Endothelial cell of umbilical vein (primary cell): ENCODE measurements at places on chromosomes 5 and 9. TPM values are rescaled to one million over a fixed set of nuclear protein-coding genes. Genes with fewer than 3 reads are reported as not detected.

DNA sequence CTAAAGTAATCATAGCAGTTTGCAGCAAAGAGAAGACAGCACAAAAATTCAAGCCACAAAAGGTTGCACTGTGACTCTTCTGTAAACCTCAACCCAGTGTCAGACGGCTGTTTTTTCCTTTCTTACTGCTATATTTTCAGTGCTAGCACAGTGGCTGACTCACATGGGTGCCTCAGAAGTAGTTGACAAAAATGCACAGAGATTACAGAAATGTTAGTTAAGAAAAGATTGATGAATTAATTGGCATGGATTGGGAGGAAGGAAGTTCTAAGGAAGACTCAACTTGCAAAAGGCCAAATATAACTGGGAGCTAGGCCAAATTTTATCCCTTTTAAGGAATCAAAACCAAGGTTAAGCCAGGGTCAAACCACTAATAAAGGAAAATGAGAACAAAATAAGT is 43.7 kb upstream of the ITGA1 start:
- H3K4me1 ChIP-seq, result peaks cover 28% of the 10 kb centered on the region
- H3K36me3 ChIP-seq, result no peaks in the 10 kb centered on the region
- DNase-seq, result peak; percentile 88
- peak overlapping the region; percentile 70 for H3K27ac ChIP-seq
- no peaks in the 10 kb centered on the region for H3K27me3 ChIP-seq

- H3K36me3 ChIP-seq, result no peaks in the 10 kb centered on the region
- H3K27me3 ChIP-seq, result no peaks in the 10 kb centered on the region
- H3K4me1 ChIP-seq, result peaks cover 12% of the 10 kb centered on the region
- H3K4me3 ChIP-seq, result no peak overlapping the region
- H3K27ac ChIP-seq, result no peak overlapping the region
These were observed 7.0 kb downstream of the DENND1A start for GRCh38 chr9:123922911-123923310.

- H3K27ac ChIP-seq, result no peak overlapping the region
- H3K4me1 ChIP-seq, result no peaks in the 10 kb centered on the region
- no peak for DNase-seq
- no peak overlapping the region for H3K4me3 ChIP-seq
These were observed 100.9 kb upstream of the HCN1 start for GRCh38 chr5:45796959-45797553.

DNA sequence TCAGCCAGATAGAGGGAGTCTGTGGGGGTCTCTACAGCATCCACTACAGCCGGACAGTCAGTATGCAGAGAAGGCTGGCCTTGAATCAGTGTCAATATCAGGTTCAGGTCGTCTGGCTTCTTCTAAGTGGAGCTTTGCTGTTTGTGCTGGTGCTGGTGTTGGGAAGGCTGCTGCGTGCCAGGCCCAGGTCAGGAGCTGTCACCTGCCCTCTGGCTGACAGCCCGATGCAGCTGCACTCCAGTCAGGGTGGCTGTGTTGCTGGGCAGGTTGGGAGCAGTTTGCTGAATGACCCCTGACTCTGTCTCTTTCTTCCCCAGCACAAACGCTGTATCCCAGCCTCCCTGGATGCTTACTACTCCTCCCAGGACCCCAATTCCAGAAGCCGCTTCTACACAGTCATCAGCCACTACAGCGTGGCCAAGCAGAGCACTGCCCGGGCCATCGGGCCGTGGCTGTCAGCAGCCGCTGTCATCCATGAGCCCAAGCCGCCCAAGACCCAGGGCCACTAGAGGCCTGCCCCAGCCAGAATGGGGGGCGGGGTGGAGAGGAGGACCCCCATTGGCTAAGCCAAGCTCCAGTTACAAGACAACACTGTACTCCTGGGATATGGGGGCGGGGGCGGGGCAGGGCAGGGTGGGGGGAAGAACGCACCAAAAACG is 61.6 kb downstream of the NSG2 start:
- no peaks in the 10 kb centered on the region for H3K27me3 ChIP-seq
- no peak for DNase-seq
- H3K4me3 ChIP-seq, result no peak overlapping the region
- no peaks in the 10 kb centered on the region for H3K36me3 ChIP-seq
- no peaks in the 10 kb centered on the region for H3K4me1 ChIP-seq
- H3K27ac ChIP-seq, result no peak overlapping the region

DNA sequence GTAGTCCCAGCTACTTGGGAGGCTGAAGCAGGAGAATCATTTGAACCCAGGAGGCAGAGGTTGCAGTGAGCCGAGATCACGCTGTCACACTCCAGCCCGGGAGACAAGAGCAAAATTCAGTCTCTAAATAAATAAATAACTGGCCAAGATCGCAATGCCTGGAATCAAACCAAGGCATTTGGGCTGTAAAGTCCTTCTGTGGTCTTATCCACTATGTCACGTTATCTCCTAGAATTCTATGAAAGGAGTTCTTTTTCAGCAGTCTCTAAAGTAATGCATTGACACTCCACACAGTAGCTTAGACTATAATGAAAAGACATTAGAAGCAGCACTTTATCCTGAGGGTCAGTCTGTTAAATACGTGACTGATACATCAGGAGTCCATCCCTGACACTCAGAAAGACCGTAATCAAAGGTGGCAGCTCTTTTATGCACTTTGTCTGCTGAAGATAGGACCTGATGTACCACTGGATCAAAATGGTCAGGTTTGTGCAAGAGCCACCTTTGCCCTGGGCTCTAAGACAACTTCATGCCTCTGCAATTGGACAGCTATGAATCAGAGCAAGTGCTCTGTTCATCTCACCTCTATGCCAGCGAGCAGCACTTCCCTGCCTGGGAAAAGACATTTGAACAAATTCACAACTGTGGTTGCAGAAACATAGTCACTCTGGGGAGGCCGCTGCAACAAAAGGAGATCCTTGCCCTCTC is 31.7 kb upstream of the GNA14 start:
- no peaks in the 10 kb centered on the region for H3K4me1 ChIP-seq
- H3K27ac ChIP-seq, result no peak overlapping the region
- no peaks in the 10 kb centered on the region for H3K36me3 ChIP-seq
- H3K27me3 ChIP-seq, result no peaks in the 10 kb centered on the region

DNA sequence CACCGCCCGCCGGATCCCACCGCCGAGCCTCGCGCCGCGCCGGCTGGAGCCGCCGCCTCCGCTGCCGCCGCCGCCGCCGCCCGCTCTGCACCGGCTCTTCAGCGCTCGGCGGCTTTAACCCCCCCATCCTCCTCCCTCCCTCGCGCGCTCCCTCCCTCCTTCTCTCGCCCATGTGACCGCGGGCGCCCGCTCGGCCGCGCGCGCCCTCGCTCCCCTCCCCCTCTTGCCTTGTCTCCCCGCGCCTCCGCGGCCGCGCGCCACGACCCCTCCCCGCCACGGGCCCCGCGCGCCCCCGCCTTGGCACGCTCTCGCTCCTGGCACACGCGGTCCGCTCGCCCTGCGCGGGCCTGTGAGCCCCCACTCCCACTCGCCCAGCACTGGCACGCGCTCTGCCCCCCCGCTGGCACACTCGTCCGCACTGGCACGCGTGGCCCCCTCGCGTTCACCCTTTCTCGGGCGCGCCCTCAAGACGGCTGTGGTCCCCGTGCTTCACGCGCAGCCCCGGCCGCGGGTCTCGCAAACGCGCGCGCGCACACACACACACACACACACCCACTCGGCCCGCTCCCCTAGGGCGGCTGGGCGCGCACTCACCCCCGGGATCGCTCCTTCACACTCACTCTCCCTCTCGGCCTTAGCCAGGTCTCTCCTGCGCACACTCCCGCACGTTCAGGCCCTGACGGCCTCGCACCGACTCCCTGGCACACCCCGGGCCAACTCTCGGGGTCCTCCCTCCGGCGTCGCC is at the start of gene CNTFR:
CNTFR (minus strand) TSS at position 89 of the 745 bp plus-strand sequence. CDS start 20,743 bp downstream, outside the sequence.
- H3K36me3 ChIP-seq, result no peaks in the 10 kb centered on the region
- no peak within 1 kb of the TSS for H3K4me3 ChIP-seq
- no peak within 1 kb of the TSS for H3K27ac ChIP-seq

DNA sequence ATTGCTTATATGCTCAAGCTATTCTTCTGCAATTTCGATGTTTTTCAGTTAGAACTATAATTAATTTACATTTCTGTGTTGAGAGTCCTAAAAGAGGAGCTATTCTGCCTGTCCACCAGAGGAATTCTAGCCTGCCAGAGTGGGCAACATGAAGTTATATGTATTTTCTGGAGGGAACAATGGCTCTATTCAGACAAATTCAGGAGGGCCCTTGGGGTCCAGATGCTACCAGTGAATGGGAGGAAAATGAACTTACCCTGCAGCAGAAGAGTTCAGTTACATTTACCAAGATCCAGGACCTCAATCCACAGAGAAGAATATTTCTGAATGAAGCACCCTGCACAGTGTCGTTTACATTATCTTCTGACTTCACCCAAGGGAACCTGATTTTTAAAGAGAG is 80.7 kb downstream of the ITGA1 start:
- H3K27ac ChIP-seq, result no peak overlapping the region
- no peaks in the 10 kb centered on the region for H3K4me1 ChIP-seq
- no peaks in the 10 kb centered on the region for H3K36me3 ChIP-seq

SH3RF2 gene
- 0.84 and 0.90 TPM in 2 replicates for total RNA-seq

SPINK4 gene
- not detected in 2 replicates for total RNA-seq

DNA sequence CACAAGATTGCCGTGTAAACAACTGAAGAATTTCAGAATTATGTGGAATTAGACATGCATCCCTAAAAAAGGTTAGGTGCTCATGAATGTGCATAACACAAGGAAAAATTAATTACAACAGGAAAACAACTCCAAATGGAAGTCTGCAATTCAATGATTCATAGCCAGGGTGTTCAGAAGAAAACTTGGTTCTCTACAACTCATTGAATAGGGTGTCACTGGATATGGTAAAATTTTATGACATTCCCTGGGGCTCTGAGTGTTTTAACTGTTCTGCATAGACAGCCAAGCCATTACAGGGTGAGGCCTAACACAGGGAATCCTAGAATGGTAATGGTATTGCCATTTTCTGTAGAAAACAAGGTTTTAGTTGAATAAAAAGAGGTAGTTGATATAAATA is 24.4 kb upstream of the ZSWIM6 start:
- no peak for DNase-seq
- no peak overlapping the region for H3K27ac ChIP-seq
- H3K36me3 ChIP-seq, result no peaks in the 10 kb centered on the region
- H3K27me3 ChIP-seq, result no peaks in the 10 kb centered on the region
- H3K4me1 ChIP-seq, result peaks cover 15% of the 10 kb centered on the region

GRCh38 chr5:1507961-1508658 is 15.7 kb downstream of the LPCAT1 start:
- H3K36me3 ChIP-seq, result peaks cover 10% of the 10 kb centered on the region
- DNase-seq, result no peak

SV2C gene
- 0.07 TPM in 1 of 2 replicates, not detected in the other for total RNA-seq

PCDHGA11 gene
- total RNA-seq, result 10.3 and 11.5 TPM in 2 replicates

DNA sequence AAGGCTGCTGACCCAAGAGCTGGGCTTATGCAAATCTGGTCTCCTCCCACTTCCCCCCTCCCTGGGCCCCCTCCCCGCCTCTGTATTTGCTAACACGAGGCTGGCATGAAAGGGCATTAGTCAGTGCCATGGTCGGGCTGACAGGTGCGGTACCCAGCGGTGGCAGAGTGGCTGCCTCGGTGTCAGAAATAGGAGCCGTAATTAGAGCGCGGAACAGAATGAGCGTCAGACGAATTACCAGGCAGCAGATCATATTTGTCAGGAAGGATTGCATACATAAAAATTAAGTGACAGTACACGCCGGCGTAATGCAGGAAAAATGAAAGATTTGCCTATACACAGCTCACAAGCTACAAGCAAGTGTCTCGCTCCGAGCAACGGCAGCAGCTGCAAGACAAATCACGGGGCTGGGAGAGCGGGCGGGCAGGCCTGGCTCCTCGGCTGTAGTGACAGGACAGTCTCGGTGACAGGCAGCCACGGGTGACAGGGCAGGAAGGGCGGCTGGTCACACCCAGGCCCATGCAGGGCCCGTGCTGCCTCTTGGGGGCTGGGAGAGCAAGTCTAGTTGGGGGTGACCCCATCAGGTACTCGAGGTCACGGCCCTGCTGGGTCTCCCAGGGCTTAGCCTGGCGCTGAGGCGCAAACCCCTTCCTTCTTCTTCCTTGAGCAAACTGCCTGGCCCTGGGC is 72.4 kb downstream of the NEK6 start:
- H3K4me1 ChIP-seq, result no peaks in the 10 kb centered on the region
- no peak for DNase-seq
- H3K36me3 ChIP-seq, result peaks cover 53% of the 10 kb centered on the region
- H3K27me3 ChIP-seq, result no peaks in the 10 kb centered on the region

DNA sequence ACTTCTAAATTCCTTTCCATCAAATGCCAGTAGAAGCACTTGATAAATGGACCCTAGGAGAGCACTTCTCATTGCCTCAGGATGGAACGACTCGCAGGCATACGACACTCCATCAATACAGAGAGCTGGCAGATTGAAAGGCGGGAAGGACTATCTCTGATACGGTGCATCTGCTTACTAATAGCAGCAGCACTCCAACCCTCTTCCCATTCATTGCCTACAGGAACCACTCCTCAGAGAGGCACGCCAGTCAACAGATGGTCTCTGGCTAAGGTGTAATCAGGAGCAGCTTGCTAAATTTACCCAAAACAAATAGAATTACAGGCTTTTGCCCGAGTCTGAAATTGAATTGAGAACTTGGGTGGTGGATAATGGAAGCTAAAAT is 168.1 kb downstream of the EFNA5 start:
- no peak for DNase-seq
- H3K27me3 ChIP-seq, result no peaks in the 10 kb centered on the region
- H3K4me3 ChIP-seq, result no peak overlapping the region
- peak overlapping the region; percentile 97 for H3K27ac ChIP-seq
- H3K36me3 ChIP-seq, result no peaks in the 10 kb centered on the region
- peaks cover 24% of the 10 kb centered on the region for H3K4me1 ChIP-seq

C5orf52 gene
- total RNA-seq, result not detected in 2 replicates

DNA sequence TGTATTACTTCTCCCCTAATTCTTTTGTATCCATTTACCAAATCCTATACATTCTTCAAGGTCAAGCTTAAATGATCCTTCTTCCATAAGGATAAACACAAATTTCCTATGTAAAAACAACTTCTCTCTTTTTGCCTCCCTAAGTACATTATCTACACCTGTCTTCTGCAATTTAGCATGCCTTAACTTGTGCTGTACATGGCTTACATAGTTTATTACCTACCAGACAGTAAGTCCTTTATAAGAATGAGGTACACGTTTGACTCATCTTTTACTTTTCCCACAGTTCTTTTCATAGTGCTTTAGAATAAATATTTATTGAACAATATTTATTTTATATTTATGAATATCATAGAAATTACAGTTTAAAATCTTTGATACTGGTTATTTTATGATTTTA is 33.4 kb downstream of the GIN1 start:
- no peaks in the 10 kb centered on the region for H3K27me3 ChIP-seq
- no peak for DNase-seq
- no peak overlapping the region for H3K27ac ChIP-seq
- H3K4me1 ChIP-seq, result no peaks in the 10 kb centered on the region
- H3K36me3 ChIP-seq, result no peaks in the 10 kb centered on the region

TRAF2 gene
- total RNA-seq, result 21.5 and 23.1 TPM in 2 replicates

DNA sequence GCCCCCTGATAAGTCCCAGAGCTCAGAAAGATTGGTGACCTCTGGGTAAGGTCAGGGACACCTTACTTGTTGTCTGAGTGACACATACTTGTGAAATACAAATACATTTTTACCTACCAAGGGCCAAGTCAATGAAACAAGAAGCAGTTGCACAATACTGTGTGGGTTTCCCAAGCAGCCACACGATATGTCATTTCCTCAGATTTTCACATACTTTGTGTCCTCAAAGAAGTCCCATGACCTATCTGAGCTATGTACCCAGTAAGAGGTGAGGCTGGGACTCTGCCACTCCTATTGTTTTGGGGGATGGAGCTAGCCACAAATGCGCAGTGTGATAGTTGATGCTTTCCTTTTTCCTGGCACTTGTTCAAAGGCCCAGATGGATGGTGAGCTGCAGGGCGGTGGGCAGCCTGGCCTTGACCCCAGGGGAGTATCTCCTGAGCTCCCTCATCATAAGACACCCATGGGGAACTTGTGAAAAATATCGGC is 4.8 kb upstream of the SLC25A51 start:
- H3K36me3 ChIP-seq, result no peaks in the 10 kb centered on the region
- no peak overlapping the region for H3K4me3 ChIP-seq
- H3K27ac ChIP-seq, result no peak overlapping the region
- peaks cover 7% of the 10 kb centered on the region for H3K4me1 ChIP-seq
- DNase-seq, result no peak

CLK4 gene
- 19.2 and 19.5 TPM in 2 replicates for total RNA-seq

PCDHGB7 gene
- 12.6 and 13.0 TPM in 2 replicates for total RNA-seq
